Stimulated activated CD4-positive, alpha-beta T cell treated with anti-CD3 and anti-CD28 coated beads, Interleukin-1b, Interleukin-23, amount 100 ng/mL, for 48 hours (primary cell): ENCODE measurements at places on chromosomes 5 and 9.
A peak's percentile ranks its signal among the peaks of the same experiment; 100 is the strongest.

DNA sequence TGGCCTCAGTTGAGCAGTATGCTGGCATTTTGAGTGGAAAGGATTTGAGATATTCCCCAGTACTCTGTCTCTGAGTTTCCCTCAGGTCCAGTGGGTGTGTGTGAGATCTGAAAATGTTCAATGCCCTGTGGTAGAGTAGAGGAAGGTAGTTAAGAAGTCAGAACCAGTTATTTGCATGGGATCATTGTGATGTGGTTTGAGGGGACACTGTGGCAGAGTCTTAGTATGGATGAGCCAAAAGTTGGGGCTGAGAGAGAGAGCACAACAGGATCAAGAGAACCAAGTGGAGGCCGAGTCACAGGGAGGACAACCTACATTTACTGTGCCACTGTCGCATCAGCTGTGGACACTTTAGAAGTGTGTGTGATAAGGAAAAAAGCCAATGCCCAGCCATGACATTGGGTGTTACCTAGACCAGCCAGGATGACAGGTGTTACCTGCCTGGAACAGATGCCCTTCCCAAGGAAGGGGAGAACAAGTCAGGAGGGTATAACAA lies 128.9 kb upstream of the IL12B start:
- DNase-seq: no peak

DNA sequence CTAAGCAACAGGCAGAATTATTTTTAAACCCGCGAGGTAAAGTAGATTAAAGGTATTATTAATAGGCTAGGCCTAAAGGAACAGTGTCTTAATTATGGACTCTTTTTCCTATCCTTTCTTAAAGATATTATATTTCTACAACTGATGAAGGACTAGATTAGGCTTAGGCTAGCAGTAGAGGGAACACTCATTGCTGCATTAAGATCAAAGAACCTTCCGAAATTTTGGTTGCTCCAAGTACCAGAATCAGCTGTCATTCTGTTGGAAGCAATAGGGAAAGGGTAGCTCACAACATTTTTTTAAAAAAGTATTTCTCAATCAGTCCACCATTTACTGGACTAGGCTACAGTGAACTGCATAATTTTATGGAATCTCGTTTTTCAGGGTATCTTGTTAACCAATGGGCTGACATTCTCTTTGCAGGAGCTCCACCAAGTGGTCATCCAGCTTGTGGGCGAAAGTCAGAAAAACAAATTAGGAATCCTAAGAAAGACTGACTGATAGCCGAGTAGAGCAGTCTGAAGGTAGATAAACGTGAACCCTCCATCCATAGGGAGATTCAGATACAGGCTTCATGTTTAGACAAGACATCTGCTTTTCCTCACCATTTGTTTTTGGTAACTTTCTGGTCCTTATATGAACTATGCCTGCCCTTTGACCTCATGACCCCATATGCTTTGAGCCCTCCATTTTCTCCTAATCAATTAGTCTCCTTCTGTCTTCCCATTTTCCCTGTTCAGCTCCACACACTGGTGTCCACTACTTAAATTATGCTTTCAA lies 103.6 kb upstream of the CHD1 start:
- no peak for DNase-seq

DNA sequence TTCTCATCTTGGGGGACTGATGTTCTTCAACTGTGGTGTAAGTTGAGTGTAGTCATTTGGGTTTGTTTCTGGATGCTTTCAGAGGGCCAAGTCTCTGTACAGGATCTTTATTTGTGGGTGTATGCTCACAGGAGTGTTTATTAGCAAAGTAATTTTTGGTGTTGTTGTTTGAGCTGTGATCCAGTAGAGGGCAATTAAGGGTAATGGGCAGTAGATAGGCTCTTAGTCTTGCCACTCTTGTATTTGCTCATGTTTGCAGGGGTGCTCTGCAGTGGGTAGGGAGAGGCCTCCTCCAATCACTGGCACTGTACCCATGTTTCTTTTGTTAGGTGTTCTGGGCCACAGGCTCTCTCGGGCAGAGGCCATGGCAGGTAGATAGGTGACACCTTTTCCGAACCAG lies 45.9 kb upstream of the ITGA2 start:
- DNase-seq: no peak

DNA sequence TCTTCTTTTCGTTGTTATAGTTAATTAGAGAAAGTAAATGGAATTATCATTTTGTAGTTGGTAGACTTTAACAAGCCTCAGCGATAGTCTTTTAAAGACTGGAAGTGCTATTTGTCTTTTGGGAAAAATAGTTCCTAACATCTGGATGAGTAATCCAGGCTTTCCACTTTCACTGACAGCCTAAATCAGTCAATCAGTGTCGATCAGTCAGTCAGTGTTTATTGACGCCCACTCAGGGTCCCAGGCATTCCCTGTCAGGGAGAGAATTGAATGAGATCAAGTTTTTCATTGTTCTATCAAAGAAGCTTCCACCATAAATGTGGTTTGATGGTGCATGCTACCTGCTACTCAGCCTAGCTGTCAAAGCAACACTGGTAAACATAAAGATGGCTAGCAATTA lies 2.6 kb downstream of the ABL1 start:
- no peak for DNase-seq

GRCh38 chr5:58012102-58012501 lies 447.8 kb downstream of the PLK2 start:
- DNase-seq: no peak

DNA sequence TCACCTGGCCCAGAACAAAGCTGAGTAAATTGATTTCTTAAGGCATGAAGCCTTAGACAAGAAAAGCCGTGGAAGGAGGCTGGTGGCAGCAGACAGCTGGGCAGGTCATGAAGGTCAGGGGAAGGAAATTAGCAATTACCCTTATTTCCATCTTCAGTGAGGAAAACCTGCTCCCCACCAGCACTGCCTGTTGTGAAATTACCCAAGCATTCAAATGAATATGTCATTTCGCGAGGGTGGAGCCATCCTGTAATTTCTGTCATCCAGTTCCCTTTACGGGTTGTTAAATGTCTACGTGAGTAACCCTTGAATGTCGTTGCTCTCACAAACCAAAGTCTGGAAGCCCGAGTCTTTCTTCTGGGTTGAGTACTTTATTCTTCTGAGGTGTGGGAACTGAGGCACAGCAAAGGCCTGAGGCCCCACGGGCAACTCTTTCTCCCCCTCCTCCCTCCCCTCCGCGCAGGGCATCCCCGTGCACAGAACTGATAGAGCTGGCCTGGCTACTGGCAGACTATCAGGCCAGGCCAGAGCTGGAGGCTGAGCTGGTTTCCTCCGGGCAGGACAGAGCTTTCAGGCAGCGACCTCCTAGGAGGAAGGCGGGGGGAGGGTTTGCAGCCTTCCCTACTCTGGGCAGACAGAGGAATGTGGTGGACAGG lies 22.0 kb upstream of the AK3 start:
- DNase-seq: no peak

DNA sequence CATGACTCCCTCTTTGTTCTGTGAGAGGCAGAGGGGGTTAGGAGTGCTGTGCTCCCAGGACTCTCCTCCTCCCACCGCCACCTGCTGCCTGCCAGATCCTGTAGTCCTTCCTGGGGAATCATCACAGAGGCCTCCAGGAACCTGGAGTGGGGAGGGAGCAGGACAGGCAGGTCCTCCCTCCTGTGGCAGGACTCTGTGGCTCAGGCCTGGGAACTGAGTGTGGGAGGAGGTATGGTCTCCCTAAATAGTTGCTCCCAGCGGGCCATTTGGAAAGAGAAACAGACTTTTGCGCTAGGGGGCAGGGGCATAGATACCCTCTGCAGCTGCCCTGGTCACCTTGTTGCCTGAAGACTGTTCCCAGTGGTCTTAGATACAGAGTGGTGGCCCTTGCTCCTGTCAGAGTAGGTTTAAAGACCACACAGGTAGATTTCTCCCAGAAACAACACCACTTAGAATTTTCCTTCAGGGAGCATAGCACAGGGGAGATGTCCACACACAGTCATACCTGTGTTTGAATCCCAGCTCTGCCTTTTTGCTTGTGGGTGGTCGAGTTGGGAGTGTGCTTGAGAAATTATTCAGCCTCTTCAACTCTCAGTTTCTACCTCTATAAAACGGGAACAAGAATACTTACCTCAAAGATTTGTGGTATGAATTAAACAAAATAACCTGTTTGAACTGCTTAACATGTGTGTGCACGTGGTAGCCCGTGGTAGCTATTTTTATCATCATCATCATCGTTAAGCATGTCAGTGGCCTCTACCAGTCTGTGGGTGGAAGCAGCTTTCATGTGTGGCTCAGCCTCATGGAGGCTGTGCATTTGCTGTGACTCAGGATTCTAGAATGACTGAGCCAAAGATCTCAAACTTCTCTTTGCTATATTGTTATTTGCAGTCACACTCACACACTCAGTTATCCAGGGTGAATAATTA lies 55.8 kb downstream of the SLC22A5 start:
- peak; percentile 87 for DNase-seq

DNA sequence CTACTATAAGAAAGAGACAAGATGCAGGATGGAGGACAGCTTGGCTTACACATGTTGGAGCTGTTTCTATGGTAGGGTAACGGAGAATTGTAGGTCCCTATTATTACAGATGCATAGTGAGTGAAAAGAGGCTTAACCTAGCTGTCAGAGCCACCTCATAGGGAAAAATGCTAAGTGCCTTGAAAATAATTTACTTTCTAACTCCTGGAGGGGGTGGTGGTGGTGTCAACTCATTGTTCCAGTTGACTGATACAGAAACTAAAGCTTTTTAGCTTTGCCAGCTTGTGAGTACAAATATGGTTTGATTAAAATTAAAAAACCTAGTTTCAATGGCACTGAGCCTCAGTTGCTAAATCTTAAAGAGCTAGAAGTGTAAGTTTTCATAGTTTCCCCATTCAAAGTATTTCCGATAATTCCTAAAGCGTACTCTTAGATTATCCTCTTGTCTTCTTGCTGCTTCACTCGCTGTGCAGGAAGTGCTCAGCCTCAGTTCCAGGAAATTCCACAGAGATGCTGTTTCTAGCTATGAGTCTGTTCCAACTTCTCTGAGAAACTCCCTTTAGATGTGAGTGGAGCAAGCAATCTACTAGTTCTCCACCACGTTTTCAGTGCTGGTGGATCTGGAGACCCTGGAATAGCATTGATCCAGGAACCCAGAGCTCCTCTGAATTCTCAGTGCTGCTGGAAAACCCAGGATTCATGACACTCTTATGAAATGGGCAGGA lies 265.2 kb downstream of the DMAC1 start:
- DNase-seq: peak; percentile 4

- no peak for DNase-seq
Measured at GRCh38 chr5:92695123-92696003, 885.7 kb downstream of the NR2F1-AS1 start.

- DNase-seq: no peak
Measured at GRCh38 chr5:147559749-147560148, 49.9 kb upstream of the DPYSL3 start.

GRCh38 chr5:81904861-81905260 lies 67.0 kb upstream of the ATG10 start:
- no peak for DNase-seq

- no peak for DNase-seq
Measured at GRCh38 chr5:169602535-169602934, 19.0 kb downstream of the SPDL1 start.

- no peak for DNase-seq
Measured at GRCh38 chr9:6153425-6153824, 62.2 kb upstream of the IL33 start.

DNA sequence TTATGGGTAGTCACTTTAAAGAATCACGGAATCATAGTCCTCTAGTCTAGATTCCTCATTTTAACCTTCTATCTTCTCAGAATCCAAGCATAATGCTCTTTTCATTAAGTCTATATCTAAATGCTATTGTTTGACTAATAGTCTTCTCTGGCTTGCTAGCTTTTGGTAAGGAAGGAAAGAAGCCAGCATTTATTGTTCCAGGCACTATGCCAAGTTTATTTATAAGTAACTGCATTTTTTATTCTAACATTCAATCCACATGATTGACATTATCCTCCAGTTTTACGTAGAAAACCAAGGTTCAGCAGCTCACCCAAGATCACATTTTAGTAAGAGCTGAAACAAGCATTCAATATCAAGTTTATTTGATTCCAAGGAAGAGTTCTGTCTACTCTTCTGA lies 254.2 kb downstream of the SAXO1 start:
- no peak for DNase-seq

DNA sequence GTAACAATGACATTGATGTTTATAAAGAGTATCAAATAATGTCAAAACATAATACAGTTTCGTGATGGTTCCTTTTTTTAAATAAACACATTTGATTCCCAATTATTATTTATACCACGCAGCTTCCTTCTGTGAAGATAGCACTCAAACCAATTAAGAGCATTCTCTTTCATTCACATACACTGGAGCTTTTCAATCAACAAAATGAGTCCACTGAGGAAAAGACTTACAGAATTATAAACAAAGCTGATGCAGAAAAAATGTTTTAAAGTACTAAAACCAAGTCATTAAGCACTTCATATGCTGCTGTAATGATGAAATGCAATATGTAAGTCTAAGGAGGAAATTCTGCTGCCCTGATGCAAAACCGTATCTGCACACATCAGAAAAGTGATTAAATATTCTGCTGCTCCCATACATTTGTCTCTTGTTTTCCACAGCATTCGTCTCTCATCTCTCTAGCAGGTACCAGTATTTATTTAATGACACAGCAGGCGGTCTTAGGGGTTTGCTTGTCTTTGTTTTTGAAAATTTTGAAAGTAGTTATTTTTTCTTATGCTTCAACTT lies 147.1 kb downstream of the CDH10 start:
- no peak for DNase-seq

- no peak for DNase-seq
Measured at GRCh38 chr9:134125413-134126095, 10.3 kb upstream of the WDR5 start.

DNA sequence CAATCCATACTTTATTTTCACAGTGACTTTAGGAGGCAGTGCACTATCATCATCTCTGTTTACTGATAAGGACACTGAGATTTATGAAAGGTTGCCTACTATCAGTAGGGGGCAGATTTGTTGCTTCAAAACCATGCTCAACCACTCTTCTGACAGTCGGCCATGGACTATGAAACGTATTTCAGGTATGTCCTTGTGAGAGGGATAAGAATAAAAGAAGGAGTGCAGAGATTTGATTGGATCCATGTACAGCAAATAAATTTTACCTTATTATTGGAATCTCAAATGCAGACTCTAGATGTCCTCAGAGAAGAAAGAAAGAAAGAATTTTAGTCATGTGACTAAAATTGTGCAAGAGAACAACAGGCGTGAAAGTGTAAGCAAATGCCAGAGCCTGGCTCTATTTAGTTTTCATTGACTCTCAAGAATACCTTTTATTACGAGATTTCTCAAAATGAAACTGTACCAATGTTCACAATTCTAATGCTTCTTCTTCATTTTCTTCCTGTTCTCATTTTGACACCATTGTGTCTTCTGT lies 296.6 kb upstream of the RASA1 start:
- no peak for DNase-seq

GRCh38 chr5:149795360-149795759 lies 65.2 kb downstream of the PPARGC1B start:
- no peak for DNase-seq

DNA sequence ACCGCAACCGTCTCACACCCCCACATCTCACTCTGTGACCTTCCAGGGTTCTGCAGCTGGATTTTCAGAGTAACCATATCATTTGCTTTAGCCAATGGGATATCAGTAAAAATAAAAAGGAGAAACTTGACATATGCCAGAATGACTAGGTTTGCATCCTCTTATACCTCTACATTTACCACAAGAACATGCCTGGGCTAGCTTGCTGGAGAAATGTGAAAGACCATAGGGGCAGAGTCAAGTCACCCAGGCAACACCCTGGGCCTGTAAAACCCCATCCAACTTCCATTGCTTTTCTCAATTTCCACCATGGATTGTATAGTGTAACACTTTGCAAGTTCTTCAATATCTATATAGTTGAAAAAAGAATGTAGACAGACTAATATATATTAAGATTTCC lies 731.1 kb downstream of the PTPRD start:
- no peak for DNase-seq
